ENCODE measurements at places on chromosomes 3 and 15.

DNA sequence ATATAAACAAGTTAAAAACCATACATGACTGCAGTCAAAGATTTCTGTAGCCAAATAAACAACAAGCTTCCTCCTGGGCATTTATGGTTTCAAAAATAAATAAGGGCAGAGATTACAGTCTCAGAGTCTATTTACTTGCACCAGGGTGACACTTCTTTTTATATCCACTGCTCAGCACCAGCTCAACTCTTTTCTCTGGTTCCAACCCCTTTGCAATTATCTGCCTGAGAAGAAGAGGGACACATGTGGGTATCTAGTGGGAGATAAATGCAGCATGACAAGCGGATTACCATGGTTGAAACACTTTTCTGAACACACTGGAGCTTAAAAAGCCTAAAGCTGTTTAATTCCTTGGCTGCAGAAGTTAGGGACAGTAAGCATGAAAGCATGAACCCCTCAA lies 311.5 kb downstream of the CNTN3 start:
- DNase-seq = no peak

DNA sequence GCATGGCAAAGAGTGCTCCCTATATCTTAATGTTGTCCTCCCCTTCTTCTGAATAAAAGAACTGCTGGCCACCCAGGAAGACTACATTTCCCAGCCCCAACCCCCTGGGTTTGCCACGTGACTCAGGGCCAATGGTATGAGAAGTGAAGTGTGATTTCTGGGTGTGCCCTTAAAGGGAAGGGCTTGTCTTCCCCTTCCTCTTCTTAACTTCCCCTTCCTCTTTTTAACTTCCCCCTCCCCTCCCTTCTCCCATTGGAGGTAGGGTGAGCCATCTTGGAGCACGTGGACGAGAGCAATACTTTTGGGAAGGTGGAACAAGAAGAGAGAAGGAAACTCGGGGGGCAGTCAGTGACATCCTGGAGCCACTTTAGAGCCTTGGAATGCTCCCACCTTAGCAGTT lies 6.8 kb upstream of the KBTBD12 start:
- no peak for DNase-seq

GRCh38 chr3:105997466-105997799 lies 128.6 kb upstream of the CBLB start:
- no peak for DNase-seq

DNA sequence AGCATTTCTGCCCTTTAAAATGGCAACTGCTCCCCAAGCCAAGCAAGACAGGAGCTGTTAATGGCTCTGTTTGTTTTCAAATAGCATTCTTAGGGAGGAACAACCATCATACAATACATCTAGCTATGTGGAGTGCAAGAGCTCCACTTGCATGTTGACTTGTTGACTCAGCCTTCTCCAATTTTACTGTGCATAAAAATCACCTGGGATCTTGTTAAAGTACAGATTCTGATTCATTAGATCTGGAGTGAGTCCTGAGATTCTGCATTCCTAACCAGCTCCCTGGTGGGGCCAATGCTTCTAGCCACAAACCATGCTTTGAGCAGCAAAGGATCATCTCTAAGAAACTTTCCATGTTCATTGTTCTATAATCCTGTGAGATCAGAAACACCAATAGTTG lies 171.4 kb downstream of the THRB start:
- DNase-seq = no peak

GRCh38 chr3:100932491-100932890 lies 60.7 kb downstream of the ABI3BP start:
- no peak for DNase-seq

DNA sequence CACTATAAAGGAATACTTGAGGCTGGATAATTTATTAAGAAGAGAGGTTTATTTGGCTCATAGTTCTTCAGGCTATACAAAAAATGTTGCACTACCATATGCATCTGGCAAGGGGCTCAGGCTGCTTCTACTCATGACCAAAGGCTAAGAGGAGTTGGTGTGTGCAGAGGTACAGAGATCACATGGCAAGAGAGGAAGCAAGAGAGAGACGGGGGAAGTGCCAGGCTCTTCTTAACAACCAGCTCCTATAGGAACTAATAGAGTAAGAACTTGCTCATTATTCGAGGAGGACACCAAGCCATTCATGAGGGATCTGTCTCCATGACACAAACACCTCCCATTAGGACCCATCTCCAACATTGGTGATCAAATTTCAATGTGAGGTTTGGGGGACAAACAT lies 6.0 kb upstream of the FNDC3B start:
- no peak for DNase-seq

- no peak for DNase-seq
These were observed 182.9 kb downstream of the AKAP13 start for GRCh38 chr15:85563328-85563727.

DNA sequence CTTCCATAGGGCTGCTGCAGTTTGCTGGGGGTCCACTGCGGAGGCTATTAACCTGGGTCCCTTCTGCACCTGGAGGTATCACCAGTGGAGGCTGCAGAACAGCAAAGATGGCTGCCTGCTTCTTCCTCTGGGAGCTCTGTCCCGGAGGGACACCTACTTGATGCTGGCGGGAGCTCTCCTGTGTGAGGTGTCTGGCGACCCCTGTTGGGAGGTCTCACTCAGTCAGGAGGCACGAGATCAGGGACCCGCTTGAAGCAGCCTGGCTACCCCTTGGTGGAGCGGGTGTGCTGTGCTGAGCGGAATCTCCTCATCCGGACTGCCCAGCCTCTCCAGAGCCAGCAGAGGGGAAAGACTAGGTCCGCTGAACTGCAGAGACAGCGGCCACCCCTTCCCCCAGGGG lies 56.0 kb upstream of the CTXND1 start:
- DNase-seq = no peak

GRCh38 chr3:11059090-11059798 lies 66.7 kb downstream of the SLC6A1 start:
- DNase-seq = peak; percentile 38

- no peak for DNase-seq
These were observed 8.3 kb downstream of the ITGA11 start for GRCh38 chr15:68423359-68424296.

DNA sequence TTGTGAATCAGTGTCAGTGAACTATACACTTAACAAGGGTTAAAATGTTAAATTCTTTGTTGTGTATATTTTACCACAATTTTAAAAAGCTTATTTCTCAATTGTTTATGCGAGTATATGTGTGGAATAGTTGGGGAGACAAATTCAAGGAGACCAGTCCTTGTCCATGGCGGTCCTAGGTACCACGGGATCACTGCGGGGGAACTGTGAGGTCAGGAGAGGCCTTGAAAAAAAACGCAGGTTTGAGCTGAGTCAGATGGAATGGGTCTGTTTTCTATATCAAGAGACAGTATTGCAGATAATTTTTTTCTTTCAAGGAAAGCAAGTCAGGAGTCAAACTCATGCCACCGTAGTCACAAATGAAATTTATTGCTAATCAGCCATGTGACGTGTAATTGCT lies 18.5 kb downstream of the IGF1R start:
- DNase-seq = no peak

GRCh38 chr3:45596290-45596791 lies 1.8 kb downstream of the LIMD1 start:
- DNase-seq = peak; percentile 30

DNA sequence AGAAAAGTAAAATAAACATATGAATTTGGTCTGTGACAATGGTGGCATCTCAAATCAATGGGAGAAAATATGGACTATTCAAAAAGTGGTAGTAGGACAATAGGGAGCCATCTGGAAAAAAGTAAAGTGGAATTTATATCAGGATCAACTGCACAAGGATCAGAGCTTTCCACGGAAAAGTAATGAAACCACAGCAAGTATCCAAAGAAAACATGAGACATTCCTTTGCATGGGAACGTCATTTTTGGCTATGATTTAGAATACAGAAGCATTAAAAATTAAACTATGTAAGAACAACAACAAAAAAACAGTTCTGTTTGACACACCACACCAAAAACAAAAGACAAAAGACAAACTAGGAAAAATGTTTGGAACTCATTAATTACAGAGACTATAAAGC lies 18.7 kb downstream of the CRBN start:
- no peak for DNase-seq

DNA sequence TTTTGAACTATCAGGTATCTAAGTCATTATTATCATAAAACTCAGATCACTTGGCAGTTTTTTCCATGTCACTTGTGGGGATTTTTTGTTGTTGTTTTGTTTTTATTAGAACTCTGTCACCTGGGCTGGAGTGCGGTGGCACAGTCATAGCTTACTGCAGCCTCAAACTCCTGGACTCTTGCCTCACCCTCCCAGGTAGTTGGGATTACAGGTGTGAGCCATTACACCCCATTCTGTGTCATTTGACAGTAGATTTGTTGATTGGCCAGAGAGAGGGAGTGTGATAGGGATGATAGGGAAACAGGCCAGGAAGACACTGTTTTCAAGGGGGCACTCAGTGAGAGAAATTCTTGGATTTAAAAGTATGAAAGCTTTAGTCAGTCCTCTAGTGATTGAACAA lies 54.7 kb upstream of the SCAANT1 start:
- DNase-seq = no peak

DNA sequence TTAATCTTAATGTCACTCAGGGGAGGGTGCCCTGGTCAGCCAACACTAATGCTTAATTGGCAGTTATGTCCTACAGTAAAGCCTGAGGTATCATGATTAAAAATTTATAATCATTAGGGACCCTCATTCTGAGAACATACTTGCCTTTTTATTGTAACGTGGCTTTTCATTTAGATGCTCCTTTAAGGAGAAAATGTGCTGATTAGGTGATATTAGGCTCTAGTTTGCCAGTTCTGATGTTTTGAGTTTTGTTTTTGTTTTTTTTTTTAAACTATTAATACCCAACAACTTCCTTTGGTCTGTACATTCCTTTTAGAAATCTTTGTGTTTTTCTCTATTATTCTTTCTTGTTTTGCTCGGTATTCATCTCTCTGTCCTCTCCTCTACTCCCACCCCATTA lies 10.3 kb downstream of the GTF2E1 start:
- DNase-seq = no peak

DNA sequence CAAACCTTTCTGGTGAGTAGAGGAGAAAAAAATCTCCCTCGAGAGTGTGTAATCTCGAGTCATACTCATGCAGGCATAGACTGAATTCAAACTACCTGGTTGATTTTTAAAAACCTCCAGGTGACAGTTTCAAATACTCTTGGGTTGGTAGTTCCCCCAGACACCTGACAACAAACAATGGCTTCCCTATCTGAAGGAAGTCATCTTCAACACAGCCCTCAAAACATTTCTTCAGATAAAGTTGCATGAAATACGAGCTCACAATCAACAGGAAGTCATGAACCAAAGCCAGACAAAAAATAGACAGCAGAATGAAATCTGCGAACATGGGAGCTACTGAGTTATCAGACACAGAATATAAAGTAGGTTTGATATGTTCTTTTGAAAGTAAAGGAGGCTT lies 112.8 kb downstream of the ST8SIA2 start:
- no peak for DNase-seq

DNA sequence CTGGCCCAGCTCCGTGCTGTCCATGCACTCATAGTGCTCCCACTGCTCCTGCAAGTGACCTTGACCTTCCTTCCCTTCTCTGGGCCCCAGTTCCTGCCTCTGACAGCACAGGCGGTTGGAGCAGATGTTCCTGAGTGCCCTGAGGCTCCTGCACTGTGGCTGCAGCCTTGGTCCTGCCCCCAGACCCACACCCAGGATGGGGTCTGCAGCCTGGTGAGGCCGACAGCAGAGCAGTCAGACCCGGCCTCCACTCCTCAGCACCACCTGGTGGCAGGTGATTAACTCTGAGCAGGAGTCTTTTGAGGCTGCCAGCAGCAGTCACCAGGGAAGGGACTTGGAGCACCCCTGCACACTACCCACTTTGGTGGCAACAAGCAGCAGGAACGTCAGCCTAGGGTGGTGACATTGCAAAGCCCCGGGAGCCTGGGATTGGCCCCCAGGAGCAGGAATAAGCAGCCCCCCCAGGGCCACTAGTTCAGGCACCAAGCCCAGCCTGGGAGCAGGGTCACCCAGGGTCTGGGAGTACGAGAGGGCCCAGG lies 64.6 kb downstream of the CYP11A1 start:
- peak; percentile 59 for DNase-seq

DNA sequence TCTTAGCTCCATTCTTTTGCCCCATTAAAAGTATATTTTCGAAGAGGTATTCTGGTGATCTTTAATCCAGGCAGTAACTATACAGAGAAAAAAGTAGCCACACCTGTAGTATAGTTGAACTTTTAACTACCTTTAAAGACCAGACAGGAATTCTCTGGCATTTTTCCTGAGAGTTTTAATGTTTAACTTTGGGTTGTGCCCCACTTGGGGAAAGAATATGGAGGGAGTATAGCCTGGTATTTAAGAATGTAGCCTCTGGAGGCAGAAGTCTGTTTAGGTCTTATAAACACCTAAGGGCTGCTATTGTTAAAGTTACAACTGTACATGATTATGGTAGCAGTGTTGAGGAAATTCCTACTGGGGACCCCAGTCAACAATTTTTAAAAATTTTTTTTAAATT lies 19.3 kb downstream of the C3orf85 start:
- DNase-seq = no peak

GRCh38 chr15:74815121-74815934 lies 2.7 kb downstream of the LMAN1L start:
- no peak for DNase-seq

DNA sequence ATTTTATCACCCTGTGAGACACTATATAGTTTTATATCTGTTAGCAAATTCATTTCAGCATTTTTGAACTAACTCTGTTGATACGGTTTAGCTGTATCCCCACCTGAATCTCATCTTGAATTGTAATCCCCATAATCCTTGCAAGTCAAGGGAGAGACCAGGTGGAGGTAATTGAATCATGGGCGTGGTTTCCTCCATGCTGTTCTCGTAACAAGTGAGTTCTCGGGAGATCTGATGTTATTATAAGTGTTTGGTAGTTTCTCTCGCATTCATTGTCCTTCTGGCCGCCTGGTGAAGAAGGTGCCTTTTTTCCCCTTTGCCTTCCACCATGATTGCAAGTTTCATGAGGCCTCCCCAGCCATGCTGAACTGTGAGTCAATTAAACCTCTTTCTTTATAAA lies 53.2 kb upstream of the TMC3 start:
- no peak for DNase-seq

- DNase-seq = peak; percentile 23
These were observed 38.8 kb upstream of the TNFSF10 start for GRCh38 chr3:172561897-172562640.

DNA sequence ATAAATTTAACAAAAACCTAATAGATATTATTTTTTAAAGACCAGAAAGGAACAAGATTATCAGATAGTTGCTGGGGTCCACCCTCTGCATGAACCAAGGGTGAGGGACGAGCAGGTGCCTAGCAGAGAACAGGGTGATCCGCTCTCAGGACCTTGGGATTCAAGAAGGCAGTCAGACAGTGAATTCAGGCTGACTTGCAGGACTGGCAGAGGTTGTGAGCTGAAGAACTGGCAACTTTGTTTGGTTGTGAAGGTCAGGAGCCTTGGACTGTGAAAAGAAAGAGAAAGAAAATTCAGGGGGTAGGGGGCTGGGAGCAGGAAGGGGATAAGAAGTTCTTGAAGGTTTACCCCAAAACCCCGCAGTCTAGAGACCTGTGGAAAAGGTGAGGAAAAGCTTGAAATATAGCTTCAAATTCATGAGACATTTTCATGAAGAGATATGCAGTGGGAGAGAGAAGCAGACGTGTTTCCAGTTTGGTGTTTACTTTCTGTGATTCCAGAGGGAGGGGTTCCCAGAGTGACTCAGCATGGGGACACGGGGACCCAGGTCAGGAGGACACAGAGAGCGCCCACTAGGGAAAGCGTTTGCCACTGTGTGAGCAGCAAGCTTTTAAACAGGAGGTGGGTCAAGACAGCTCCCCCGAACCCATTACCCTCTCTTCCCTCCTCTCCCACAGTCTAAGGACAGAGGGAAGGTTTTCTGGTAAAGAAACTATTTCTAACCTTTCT lies 217.2 kb upstream of the UMPS start:
- DNase-seq = no peak

- DNase-seq = no peak
These were observed 31.5 kb downstream of the SRGAP3 start for GRCh38 chr3:9217784-9218513.
